Fibroblast of lung (primary cell): ENCODE measurements at places on chromosomes 11 and 22. TPM values are rescaled to one million over a fixed set of nuclear protein-coding genes. Genes with fewer than 3 reads are reported as not detected.

The CCDC73 gene
- polyA plus RNA-seq = not detected in 2 replicates

The MYBPC3 gene
- polyA plus RNA-seq = not detected in 2 replicates

The KCNC1 gene
- polyA plus RNA-seq = not detected in 2 replicates

The IFITM5 gene
- not detected in 2 replicates for polyA plus RNA-seq

The CATSPERZ gene
- 0.09 TPM in 1 of 2 replicates, not detected in the other for polyA plus RNA-seq

The LZTR1 gene
- 25.1 and 27.4 TPM in 2 replicates for polyA plus RNA-seq

The KRTAP5-1 gene
- not detected in 2 replicates for polyA plus RNA-seq

The PLAAT4 gene
- polyA plus RNA-seq = 47.4 and 69.1 TPM in 2 replicates

The GRIK4 gene
- polyA plus RNA-seq = 0.33 and 1.5 TPM in 2 replicates

DNA sequence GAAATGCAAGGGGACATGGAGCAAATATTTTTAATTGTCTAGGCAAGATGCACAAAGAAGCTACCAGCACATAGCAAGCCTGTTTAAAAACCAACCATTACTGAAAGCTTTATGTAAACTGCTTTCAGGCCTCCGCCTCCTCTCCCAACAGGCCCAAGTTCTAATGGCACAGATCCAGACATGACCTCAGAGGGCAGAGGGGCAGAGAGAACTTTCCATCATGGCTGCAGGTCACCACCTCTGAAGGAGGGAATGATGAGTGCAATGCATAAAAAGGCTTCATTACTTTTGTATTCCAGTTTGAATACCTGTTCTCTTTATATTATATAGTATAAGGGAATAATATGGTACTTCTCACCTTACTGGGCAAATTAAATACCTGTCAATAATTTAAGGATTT is 15.2 kb downstream of the DDX17 start:
- H3K4me3 ChIP-seq = no peak overlapping the region
- peak overlapping the region; percentile 48 for H3K27ac ChIP-seq
- H3K36me3 ChIP-seq = peaks cover 31% of the 10 kb centered on the region
- H3K27me3 ChIP-seq = no peaks in the 10 kb centered on the region
- peak; percentile 65 for DNase-seq

DNA sequence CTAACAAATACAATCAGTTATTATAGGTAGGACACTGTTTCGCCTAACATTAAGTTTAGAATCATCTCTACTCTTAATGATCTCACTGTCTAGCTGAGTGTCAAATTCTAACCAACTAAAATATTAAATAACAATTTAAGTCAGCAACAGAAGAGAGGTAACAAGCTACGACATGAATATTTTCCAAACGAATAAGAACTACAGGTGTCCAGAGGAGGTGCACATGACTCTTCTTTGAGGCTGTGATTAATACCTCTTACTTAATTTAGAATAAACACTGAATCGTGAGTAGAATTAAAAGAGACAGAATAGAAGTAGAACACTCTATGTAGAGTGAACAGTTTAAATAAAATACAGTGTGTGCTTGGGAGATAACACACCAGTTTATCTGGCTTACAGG is 619.0 kb upstream of the ARHGAP42 start:
- no peak for DNase-seq
- no peaks in the 10 kb centered on the region for H3K36me3 ChIP-seq
- H3K4me1 ChIP-seq = no peaks in the 10 kb centered on the region

- no peak for DNase-seq
- H3K4me1 ChIP-seq = no peaks in the 10 kb centered on the region
- no peaks in the 10 kb centered on the region for H3K36me3 ChIP-seq
- no peak overlapping the region for H3K27ac ChIP-seq
These were observed 26.1 kb downstream of the TYR start for GRCh38 chr11:89203814-89204213.

DNA sequence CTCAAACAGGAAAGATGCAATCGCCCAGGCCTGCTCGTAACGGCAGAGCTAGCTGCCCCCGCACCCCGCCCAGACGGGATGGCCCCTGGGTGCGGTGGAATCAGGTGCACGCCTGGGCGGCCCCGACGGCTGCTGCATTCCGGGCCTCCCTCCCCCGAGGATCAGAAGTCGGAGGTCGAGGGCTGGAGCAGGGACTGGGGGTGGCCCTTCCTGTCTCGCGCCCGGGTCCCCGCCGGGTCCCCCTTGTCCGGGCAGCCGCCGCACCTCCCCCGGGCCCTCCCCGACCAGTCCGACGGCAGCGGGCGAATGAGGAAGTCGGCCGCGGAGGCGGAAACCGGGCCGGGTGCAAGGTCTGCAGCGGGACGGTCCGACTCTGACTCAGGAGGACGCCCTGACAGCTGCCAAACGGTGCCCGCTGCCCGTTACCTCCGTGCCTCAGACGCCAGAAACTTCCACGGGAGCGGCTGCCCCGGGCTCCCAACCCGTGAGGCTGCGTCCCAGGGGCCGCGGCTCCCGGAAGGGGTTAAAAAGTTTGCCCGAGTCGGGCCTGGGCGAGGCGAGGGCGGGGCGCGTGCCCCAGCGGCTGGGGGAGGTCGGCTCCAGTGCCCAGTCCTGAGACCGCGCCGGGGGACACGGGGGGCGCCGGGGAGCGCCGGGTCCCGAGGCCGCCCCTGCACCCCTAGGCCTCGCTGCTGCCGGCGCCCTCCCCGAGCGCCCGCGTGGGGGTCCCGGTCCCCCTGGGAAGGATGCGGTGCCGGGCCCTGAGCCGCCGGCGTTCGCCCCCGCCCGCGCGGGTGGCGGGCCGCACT is 663 bp downstream of the MYH9 start:
- no peaks in the 10 kb centered on the region for H3K27me3 ChIP-seq
- H3K27ac ChIP-seq = peak overlapping the region; percentile 90
- H3K36me3 ChIP-seq = peaks cover 12% of the 10 kb centered on the region
- peaks cover 7% of the 10 kb centered on the region for H3K4me1 ChIP-seq

GRCh38 chr22:20524004-20524481 is 16.6 kb downstream of the MED15 start:
- H3K4me1 ChIP-seq = peaks cover 35% of the 10 kb centered on the region
- peaks cover 8% of the 10 kb centered on the region for H3K36me3 ChIP-seq

DNA sequence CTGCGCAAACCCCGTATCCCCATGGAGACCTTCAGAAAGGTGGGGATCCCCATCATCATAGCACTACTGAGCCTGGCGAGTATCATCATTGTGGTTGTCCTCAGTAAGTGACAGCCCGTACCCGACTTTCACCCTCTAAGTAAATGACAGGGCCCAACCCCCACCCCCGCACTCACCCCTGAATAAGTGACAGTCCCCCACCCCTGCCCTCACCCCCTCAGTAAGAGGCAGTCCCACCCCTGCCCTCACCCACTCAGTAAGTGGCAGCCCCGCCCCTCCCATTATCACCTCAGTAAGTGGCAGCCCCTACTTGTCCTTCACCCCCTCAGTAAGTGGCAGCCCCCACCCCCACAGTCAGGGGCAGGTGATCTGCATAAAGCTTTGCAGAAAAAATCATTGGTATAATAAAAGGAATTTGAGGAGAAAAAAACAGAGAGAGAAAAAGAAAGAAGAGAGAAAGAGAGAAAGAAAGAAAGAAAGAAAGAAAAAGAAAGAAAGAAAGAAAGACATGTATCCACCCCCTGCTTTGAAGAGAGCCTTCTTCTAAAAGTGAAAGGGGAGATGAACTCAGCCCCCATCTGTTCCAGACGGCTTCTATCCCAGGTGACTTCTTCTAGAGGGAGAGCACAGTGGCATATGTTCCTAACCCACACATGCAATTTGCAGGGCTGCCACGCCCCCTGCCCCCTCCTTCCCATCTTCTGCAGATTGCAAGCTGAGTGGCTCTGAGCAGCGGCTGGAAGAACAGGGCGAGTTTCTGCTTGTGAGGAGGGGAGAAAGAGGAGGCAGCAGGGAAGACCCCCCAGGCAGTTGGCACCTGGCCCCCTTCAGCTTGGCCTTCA is 12.5 kb upstream of the SMIM35 start:
- H3K4me3 ChIP-seq = no peak overlapping the region
- H3K4me1 ChIP-seq = no peaks in the 10 kb centered on the region
- no peaks in the 10 kb centered on the region for H3K27me3 ChIP-seq

- H3K27me3 ChIP-seq = peaks cover 36% of the 10 kb centered on the region
- H3K27ac ChIP-seq = no peak overlapping the region
- H3K4me1 ChIP-seq = no peaks in the 10 kb centered on the region
- H3K36me3 ChIP-seq = no peaks in the 10 kb centered on the region
- no peak overlapping the region for H3K4me3 ChIP-seq
These were observed 1.9 kb upstream of the DGAT2 start for GRCh38 chr11:75766443-75767227.

DNA sequence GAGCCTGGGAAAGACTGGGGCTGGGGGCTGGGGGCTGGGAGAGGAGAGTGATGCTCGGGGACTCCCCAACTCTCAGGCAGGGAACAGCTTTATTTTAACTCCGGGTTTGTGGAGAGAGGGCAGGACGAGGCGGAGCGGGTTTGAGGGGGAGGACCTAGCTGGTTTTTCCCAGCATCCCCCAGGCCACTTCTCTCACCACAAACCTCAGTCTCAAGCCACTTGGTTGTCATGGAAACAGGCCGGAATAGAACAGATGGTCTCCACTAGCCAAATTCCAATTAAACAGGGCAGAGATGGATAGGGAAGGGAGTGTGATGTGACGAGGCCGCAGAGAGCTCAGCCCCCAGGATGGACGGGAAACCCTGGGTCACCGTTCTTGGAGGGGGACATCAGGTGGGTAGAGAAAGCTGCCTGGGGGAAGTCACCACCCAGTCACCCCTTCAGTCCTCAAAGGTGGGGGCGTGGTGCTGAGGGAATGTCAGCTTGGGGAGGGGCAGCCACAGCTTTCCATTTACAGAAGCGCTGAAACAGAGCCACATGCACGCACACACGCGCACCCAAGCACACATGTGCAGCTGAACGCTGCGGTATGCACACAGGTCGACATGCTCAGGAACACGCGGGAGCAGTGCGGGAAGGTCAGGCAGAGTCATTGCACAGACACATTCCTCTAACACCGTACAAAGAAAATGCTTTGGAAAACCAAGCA is 19.2 kb downstream of the NECTIN1 start:
- H3K36me3 ChIP-seq = no peaks in the 10 kb centered on the region
- no peak overlapping the region for H3K4me3 ChIP-seq
- peak; percentile 85 for DNase-seq
- H3K4me1 ChIP-seq = no peaks in the 10 kb centered on the region

- H3K4me1 ChIP-seq = peaks cover 4% of the 10 kb centered on the region
- no peak overlapping the region for H3K4me3 ChIP-seq
- DNase-seq = peak; percentile 43
- no peak overlapping the region for H3K27ac ChIP-seq
- no peaks in the 10 kb centered on the region for H3K27me3 ChIP-seq
These were observed 2.4 kb downstream of the MPST start for GRCh38 chr22:37021710-37022482.

GRCh38 chr11:87859636-87860035 is 315.6 kb downstream of the RAB38 start:
- H3K27ac ChIP-seq = no peak overlapping the region
- peak; percentile 21 for DNase-seq
- H3K27me3 ChIP-seq = no peaks in the 10 kb centered on the region
- no peaks in the 10 kb centered on the region for H3K36me3 ChIP-seq
- H3K4me3 ChIP-seq = no peak overlapping the region
